ENCODE measurements at places on chromosomes 5 and 9.

GRCh38 chr5:105554568-105555169 lies 1992.1 kb upstream of the NUDT12 start:
- no peak for DNase-seq

GRCh38 chr9:123225374-123225813 lies 43.0 kb downstream of the STRBP start:
- peak; percentile 34 for DNase-seq

- no peak for DNase-seq
Measured at GRCh38 chr9:93886911-93887310, 68.2 kb downstream of the BARX1 start.

- DNase-seq, result no peak
Measured at GRCh38 chr5:7916171-7916804, 47.3 kb downstream of the MTRR start.

- DNase-seq, result no peak
Measured at GRCh38 chr9:115815786-115816185, 337.8 kb upstream of the PAPPA start.

DNA sequence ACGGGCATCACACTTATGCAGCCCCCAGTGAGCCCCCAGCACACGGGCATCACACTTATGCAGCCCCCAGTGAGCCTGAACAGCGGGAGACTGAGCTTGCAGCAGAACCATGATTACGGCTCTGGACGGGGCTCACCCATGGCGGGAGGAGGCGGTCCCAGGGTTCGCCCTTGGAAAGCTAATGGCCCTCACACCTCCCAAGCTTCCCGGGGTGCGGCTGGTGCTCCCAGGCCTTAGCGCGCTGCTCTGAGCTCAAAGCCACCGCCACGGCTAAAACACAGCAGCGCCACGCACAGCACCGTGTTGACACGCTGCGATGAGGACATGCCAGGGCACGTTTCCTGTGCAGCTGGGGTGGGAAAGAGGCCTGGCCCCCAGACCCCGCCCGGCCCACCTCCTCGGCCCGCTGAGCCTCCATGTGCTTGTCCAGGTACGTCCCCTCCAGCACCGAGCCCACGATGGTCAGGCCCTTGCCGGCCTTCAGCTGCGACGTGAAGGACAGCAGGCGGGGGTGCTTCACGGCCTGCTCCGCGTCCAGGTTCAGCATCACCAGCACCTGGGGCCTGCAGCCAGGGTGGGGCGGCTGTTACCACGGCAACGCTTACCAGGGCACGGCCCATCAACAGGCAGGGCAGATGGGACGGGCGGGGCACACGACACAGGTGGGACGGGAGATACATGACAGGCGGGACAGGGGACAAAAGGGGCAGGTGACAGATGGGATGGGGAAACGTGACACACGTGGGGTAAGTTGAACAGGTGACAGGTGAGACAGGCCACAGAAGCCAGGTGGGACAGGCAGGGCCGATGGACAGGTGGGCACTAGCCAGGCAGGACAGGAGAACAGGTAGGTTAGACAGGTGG lies 38.4 kb downstream of the SLC12A7 start:
- DNase-seq, result no peak

DNA sequence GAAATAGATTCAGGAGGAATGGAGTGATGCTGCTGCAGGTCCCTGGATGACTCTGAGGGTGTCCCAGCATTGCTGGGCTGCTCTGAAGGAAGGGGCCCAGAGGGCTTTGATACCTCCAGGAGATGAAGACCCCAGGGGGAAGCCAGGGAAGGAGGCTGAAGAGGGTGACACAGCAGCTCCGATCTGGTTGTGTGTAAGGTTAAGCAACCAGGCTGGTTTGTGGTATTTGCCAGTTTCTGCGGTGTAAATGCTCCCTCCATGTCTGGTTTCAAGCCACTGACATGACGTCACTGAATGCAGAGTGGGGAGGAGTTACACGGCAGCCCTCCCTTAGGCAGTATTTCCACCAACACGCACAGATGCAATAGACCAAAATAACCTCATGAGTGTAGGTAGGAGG lies 40.0 kb upstream of the ORM1 start:
- peak; percentile 11 for DNase-seq
